ENCODE measurements at places on chromosomes 11 and 22.

GRCh38 chr22:46571642-46572250, 34.3 kb upstream of the CELSR1 start:
- DNase-seq = no peak

- no peak for DNase-seq
Observed at GRCh38 chr22:17803609-17804270, 29.5 kb upstream of the BID start.

DNA sequence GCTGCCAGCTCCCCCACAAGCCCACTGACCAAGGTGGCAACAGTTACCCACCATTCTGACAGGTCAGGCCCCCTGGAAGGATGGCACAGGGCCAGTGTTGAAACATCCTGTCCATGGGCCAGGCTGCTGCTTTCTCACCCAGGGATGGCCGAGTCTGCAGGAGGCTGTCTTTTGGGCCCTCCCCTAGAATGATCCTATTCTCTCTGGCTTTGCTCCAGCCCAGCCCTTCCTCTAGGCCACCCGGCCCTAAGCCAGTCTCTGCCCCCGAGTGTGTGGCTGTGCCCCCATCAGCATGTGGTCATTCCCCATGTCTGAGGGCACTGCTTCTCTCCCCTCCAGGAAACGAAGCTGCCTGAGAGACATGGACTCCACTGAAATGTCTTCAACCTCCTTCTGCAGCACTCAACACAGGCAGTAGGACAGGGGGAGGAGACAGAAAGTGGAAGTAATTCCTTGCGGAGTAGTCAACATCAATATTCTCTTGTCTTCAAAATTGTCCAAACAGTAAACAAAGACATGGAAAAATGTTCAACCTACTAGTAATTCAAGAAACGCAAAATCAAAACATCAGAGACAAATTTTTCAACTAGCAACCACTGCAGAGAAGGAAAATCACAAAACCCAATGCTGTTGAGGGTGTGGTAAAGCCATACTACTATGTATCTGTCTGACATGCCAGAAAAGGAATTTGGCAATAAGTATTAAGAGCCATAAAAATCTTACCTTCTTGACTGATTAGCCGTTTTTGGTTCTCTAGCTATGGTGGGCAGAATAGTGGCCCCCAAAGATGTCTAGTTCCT, 5.1 kb upstream of the SCARF2 start:
- DNase-seq = no peak

DNA sequence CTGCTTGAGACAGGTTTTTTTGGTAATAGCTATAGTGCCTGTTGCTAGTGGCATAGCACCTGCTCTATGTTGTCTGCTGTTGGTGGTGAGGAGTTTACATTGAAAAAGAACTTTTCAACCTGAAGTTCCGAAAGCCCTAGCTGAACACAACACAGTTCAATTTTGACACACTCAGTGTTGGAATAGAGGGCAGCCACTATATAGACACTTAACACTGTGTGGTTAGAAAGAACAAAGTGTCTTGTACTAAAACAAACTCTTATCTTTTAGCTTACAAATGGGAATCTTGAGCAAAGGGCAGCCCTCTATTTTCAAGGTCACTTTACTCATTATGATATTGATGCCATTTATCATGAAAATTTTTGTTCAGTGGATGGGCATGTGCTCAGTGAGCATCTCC, 18.4 kb downstream of the TBCEL start:
- DNase-seq = no peak

GRCh38 chr11:73124800-73125199, 17.3 kb downstream of the FCHSD2 start:
- DNase-seq = no peak

- DNase-seq = no peak
Observed at GRCh38 chr11:23554002-23554401, 693.7 kb upstream of the CCDC179 start.

- peak; percentile 66 for DNase-seq
Observed at GRCh38 chr11:86741839-86742805, 58.2 kb upstream of the PRSS23 start.

DNA sequence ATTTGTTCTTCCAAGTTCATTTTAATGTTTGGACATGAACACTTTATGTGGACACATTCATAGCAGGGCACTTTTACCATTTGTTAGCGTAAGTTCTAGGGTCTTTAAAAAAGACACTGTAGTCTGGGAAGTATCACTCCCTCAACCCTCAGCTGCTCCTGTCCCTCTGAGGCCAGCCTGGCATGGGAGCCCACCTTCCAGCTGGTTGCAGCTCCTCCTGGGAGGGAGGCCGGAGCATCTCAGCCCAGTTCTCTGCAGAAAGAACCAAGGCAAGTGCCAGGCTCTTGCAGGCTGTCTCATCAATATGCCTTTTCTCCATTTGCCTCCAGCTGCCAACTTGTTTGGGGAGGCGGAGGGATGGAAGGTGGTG, 150.6 kb downstream of the OPCML start:
- DNase-seq = no peak

GRCh38 chr11:20031155-20032001, 128.9 kb downstream of the DBX1 start:
- DNase-seq = no peak

DNA sequence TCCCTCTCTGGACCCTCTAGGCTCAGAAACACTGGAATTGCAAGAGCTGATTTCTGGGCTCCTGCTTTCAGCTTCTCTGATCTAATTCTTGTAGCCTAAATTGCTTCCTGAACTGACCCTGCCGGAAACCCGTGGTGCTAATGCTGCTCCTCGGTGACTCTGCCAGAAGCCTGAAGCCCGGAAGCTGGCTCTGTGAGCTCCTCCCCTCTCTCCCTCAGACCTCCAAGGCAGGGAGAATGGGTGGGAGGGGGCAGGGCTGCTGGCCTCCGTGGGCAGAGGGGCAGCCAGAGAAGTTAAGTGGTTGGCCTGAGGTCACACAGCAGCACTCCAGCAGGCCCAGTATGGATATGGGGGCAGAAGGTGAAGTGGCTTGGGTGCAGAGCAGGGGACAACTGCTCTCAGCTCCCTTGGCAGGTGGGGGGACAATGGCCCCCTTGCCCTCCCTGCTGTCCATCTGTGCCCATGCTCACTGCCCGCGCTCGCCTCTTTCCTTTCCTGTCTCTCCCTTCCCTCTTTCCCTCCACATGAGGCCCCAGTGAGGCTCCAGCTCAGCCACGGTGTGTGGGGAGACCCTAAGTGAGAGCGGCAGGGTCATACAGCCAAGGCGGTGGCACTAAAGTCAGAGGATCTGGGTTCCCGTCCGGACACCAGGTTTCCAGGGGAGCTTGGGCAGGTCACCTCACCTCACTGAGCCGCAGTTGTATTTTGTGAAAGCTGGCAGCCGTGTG, 16.2 kb downstream of the CAPN5 start:
- DNase-seq = no peak

- no peak for DNase-seq
Observed at GRCh38 chr22:25199731-25200520, at the start of gene CRYBB3. TSS of gene CRYBB3 (plus strand) at chr22:25199858. CDS start at chr22:25201397, 1,539 bp downstream.

GRCh38 chr11:72683782-72684200, 9.6 kb upstream of the PDE2A start:
- DNase-seq = no peak

DNA sequence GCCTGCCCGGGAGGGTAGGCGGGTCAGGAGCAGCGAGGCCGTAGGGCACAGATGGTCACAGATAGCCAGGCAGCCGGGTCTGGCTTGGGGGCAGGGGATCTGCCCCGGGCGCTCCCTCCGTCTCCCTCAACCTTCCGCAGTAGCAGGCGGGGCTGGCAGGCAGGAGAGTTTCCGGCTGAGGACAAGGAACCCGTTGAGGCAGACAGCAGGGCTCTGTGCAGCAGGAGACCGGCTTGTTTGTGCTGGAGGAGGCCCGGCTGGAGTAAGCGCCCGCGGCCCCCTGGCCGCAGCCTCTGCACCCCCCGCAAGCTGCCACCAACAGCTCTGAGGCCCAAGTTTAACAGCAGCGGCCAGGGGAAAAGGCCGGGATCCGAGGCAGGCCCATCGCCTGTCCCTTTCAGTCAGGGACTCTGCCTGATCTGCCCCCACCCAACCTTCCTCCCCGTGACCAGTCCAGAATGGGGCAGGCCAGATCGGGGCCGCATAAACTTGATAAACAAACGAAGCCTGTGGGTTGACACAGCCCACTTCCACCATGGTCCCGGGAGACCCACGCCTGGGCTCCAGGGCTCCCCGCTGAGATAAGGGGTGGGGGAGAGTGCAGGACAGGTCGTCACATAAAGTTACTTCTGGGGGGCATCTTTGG, 13.6 kb downstream of the SCARF2 start:
- no peak for DNase-seq

GRCh38 chr22:19723232-19723982, at the start of gene GP1BB:
TSS of gene GP1BB (plus strand) at chr22:19723539. CDS start at chr22:19723570, 31 bp downstream.
- DNase-seq = no peak

DNA sequence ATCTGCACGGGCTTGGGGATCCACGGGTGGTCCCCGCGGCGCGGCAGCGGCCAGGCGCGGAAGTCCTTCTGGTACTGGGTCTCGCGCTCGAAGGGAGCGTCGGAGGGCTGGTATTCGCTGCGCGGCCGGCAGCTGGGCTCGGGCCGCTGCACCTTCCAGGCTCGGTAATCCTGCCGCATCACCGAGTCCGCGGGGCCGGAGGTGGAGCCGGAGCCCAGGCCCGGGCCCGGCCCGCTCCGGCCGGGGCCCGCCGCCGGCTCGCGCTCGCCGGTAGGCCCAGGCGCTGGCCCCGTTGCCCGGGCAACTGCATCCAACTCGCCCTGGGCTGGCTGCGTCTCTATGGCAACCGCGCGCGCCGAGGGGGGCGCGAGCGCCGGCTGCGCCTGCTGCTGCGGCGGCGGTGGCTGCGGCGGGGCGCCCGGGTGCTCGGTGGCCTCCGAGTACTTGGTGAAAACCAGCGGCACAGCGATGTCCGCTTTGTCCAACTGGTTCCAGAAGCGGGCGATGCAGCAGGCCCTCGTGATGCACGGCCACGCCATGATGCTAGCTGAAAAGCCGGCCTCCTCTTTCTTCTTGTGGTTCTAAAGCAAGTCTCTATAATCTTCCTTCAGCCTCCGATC, 897 bp downstream of the MAP6 start:
- no peak for DNase-seq

- DNase-seq = no peak
Observed at GRCh38 chr11:68215087-68215445, 2.0 kb upstream of the KMT5B start.

- no peak for DNase-seq
Observed at GRCh38 chr11:13000721-13001120, 8.4 kb upstream of the RASSF10 start.

GRCh38 chr11:75931124-75931523, 116.1 kb downstream of the UVRAG start:
- DNase-seq = peak; percentile 15

GRCh38 chr11:3003396-3004231, 11.5 kb upstream of the NAP1L4 start:
- no peak for DNase-seq

- DNase-seq = peak; percentile 96
Observed at GRCh38 chr11:47213950-47214565, 716 bp upstream of the DDB2 start.

GRCh38 chr11:45393826-45394225, 107.7 kb upstream of the SYT13 start:
- DNase-seq = no peak

DNA sequence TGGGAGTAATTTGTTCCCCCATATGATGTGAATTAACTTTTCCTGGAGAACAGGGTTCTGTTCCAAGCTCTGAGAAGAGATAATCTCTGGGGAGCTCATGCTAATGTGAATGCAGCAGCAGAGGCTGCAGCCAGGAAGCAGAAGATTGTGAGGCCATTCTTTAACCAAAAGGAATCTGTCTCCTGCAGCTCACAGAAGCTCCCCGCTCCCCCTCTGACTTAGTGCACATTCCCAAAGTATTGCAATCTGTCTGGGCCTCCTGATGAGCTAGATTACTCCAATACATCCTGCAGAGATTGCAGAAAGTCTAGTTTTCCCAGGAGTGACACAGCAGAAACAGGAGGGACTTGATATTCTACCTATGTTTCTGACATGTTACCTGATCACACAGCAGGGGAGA, 420.6 kb upstream of the FAT3 start:
- DNase-seq = peak; percentile 55

- DNase-seq = no peak
Observed at GRCh38 chr22:17190702-17191101, 28.5 kb downstream of the ADA2 start.

DNA sequence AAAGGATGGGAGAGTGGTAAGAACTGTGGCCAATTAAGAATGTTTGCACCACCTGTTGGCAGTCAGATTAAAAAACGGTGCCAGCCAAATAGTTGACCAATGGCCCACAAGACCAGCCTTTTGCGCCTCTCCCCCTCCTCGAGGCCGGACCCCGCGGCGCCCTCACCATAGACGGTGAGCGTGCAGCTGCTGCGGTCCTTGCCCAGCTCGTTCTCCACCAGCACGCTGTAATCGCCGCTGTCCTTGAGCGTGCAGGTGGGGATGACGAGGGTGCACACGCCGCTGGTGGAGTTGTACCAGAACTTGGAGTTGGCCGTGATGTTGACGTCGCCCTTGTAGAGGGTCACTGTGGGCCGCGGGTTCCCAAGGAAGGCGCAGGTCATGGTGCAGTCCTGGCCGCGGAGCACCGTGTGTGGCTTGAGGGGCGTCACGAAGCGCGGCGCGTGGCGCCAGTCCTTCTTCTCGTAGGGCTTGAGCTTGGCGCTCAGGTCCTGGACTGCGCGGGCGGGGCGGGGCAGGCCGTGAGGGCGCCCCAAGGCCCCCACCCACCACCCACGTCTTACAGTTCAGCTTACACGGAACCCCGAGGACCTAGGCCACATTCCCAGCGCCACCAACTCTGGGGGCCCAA, 7.2 kb downstream of the TMEM86A start:
- DNase-seq = no peak

- DNase-seq = no peak
Observed at GRCh38 chr11:72238492-72239312, 5.3 kb downstream of the PHOX2A start.

- no peak for DNase-seq
Observed at GRCh38 chr11:118846181-118846935, 37.3 kb upstream of the CXCR5 start.

DNA sequence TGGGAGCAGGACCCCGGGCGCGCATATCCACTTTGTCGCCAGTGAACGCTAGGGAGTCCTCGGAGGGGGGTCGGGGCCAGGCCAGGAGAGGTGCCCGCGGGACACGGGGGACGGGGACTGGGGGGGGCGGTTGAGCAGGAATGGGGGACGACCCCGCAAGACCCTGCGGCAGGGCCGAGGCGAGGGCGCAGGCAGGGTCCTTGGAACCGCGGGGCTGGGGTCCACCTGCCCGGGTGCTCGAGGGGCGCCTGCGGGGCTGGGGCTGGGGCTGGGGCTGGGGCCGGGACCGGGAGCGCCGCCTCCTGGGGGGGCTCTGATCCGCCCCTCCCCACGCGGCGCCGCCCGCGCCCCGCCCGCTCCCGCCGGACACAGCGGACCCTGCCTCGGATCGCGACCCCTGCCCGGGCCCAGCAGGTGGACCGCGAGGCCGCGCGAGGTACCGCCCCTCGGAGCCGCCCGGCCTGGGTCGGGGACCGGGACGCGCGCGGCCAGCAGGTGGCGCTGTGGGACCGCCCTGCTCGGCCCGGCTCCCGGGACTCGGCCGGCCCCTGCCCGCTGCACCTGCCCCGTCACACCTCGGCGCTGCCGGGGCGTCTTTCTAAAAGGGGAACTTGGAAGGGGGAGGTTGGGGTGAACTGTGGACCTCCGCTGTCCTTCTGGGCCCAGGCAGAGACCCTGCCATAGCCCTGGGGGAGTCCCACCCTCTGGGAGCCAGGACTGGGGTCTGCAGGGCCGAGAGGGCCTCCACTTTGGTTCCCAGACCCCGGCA, 11.0 kb downstream of the CRELD2 start:
- DNase-seq = no peak

GRCh38 chr22:43999378-43999777, 24.7 kb upstream of the PARVB start:
- no peak for DNase-seq

- DNase-seq = no peak
Observed at GRCh38 chr11:47184711-47185304, 1.4 kb downstream of the PACSIN3 start.

GRCh38 chr11:68140496-68141245, 19.5 kb upstream of the CHKA start:
- no peak for DNase-seq
